Muscle of back (tissue), 13 donors: ENCODE measurements at places on chromosomes 16 and 17.

DNA sequence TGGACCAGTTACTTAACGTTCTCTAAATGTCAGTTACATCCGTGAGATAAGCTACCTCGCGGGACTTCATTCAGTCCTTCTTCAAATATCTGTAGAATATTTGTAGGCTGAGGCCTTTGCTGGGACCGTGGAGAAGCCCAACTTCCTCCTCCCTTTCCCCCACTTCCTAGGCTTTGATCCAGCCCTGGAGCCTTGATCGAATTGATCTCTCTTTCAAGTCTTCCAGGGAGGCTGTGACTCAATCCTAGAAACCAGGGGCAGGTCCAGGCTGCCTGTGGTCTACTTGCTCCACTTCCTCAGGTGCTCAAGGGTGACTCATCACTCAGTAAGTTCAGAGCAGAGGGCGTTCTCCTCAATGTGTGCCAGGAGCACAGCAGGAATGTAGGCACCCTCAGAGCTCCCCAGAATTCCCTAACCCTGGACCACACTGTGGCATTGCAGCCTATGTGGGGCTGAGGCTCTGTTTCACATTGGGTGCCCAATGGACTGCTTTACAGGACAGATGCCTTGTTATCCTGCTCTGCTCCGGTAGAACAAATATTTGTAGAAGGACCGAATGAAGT lies 11.2 kb upstream of the CEP20 start:
- no peak for DNase-seq

GRCh38 chr17:61458000-61458399 lies 5.8 kb downstream of the TBX4 start:
- no peak for DNase-seq

DNA sequence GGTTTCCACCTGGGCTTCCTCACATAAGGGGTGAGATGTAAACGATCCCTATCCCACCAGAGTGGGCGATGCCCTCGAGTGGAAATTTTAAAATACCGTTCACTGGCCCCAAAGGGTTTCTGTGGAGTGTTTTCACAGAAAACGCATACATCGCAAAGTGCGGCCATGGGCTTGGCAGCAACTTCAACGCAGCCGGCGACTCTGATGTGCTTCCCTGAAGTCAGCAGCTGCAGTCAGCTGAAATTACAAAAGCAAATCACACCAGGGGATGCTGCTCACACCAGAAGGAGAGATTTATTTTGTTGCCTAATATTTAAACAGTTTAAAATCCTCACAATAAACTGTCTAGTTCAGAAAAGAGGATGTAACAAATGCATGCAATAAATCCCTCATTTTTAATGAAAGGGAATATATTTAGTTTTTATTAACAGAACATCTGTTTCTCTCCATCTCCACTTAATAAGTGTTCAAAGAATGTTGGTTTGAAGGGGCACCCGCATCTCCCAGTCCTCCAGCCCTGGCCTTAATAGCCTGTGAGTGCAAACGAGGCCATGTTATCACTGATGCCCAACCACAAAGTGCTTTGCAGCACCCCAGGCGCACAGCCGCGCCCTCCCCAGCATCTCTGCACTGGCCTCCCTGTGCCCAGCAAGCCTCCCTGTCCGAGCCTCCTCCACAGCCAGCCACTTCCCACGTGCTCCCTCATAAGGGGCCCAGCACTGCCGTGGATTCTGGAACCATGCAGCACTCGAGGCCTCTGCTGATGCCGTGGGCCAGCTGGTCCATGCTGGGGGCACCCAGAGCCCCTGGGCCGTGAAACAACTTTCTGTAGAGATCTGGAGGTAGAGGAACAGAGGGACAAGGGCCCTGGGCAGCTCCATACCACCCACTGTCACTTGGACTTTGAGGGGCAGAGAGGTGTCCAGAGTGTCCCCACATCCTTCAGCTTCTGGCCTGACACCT lies 17.3 kb upstream of the XYLT2 start:
- peak; percentile 60 for DNase-seq

- DNase-seq, result peak; percentile 67
These were observed 19.7 kb downstream of the APPBP2 start for GRCh38 chr17:60506312-60506711.

- peak; percentile 85 for DNase-seq
These were observed 5.4 kb upstream of the ZNF213 start for GRCh38 chr16:3129137-3130131.

DNA sequence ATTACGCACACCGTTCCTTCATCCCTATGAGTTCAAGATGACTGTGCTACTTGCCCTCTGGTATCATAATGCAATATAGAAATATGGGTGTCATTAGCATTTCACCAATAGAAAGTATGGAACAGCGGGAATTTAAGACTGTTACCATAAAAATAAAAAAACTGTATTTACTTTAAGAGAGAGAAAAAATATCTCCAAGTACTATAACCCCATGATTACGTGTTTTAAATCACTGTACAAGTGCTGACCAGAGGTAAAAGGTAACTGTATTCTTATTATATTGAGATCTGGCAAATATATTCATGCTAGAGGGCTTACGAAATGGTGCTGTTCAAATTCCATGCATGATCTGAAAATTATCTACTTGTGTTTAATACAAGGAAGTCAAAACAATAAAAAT lies 5.2 kb downstream of the SDR42E1 start:
- no peak for DNase-seq
